ENCODE measurements at places on chromosomes 7 and 10.

DNA sequence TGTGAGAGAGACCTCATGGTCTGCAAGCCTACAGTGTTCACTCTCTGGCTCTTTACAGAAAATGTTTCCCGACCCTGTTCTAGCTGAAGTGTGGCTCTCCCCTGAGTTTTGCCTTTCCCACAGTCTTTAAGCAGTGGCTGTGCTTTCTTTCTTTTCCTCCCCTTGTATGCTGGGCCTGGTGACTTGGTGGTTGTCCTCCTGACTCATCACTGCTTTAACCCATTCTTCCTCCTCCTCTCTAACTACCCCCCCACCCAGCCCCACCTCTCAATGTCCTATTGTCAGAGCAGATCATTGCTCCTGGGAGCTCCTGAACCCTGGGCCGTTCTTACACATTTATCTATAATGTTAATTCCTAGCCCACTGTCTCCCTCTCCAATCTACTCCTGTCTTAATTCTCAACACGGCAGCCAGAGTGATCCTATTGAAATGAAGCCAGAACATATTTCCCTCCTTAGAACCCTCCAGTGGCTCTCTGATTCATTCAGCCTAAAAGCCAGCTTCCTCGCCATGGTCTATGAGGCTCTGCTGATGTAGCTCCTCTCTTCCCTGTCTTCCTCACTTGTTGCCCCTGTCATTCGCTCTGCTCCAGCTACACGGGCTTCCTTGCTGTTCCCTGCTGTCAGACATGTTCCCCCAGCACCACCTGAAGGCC, 55.0 kb downstream of the DENND11 start:
- DNase-seq: no peak

- DNase-seq: no peak
Measured at GRCh38 chr7:156192921-156193320, 380.7 kb upstream of the SHH start.

DNA sequence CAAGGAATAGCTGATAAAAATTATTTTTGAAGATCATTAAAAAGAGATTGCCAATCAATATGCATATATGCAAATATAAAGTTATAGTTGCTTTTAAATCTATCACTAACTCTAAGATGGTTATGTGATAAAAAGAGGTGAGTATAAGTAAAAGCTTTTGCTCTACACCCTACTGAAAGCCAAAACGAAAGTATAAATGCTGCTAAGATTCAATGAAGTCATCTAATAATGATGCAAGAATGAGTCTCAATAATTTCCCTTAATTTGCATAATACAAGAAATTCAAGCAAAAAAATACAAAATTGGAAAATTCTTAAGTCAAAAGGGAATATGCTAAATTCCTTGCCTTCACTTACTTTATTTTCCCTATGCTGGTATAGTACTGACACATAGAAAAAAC, 75.2 kb downstream of the WAPL start:
- no peak for DNase-seq

- DNase-seq: no peak
Measured at GRCh38 chr10:28246023-28246422, 56.8 kb downstream of the MPP7 start.

DNA sequence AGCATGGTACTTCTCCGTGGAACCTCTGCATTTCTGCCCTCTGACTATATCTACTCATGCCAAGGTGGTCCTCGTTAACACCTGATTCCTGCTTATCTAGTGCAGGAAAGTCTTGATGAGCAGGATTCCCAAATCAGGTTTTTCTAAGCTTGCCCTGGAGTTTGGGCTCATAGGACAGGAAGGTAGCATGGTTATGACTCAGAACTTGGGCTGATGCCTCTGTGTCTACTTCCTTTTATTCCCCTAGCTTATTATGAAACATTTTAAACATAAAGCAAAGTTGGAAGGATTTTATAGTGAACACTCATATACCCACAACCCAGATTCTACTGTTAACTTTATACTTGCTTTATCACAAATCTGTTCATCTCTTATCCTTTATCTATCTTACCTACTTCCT, 5.6 kb downstream of the SUFU start:
- DNase-seq: no peak

GRCh38 chr7:98816241-98816640, 53.6 kb downstream of the TMEM130 start:
- no peak for DNase-seq

GRCh38 chr7:126953461-126953860, 299.3 kb downstream of the GRM8 start:
- no peak for DNase-seq

Data from G401 (cell line).